H9 (cell line): ENCODE measurements at places on chromosomes 11 and 22. TPM values are rescaled to one million over a fixed set of nuclear protein-coding genes. Genes with fewer than 3 reads are reported as not detected.

CLCF1 gene
- 1.6 and 2.1 TPM in 2 replicates for total RNA-seq

FBXO7 gene
- total RNA-seq = 45.8 and 47.8 TPM in 2 replicates

GNAZ gene
- 5.0 and 5.2 TPM in 2 replicates for total RNA-seq

SLC22A6 gene
- not detected in 2 replicates for total RNA-seq

TRIM6 gene
- total RNA-seq = 14.1 and 17.9 TPM in 2 replicates

OSBP2 gene
- total RNA-seq = 3.4 and 3.6 TPM in 2 replicates

ST14 gene
- total RNA-seq = 22.4 and 22.9 TPM in 2 replicates

SLC43A3 gene
- 21.4 and 21.9 TPM in 2 replicates for total RNA-seq

DNA sequence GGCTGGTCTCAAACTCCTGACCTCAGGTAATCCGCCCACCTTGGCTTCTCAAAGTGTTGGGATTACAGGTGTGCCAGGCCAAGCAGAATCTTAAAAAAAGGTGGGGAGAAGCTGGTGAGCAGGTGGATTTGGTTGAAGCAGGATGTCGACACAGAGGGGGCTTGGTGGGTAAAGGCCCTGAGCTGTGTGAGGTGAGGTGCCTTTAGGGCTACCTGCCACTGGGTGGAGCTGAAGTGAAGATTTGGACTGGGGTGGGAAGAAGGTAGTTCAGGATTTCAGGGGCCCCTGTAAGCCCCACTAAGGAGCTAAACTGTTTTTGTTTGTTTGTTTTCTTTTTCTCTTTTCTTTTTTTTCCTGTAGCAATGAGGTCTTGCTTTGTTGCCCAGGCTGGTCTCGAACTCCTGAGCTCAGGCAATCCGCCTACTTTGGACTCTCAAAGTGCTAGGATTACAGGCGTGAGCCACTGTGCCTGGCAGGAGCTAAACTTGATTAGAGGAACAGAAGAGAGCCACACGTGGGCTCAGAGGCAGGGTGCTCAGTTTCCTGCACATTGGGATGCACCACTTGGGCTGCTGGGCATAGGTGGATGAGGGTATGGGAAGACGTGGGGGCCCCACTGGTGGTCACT, 6.0 kb downstream of the P2RX6 start:
- peak; percentile 74 for DNase-seq

DNA sequence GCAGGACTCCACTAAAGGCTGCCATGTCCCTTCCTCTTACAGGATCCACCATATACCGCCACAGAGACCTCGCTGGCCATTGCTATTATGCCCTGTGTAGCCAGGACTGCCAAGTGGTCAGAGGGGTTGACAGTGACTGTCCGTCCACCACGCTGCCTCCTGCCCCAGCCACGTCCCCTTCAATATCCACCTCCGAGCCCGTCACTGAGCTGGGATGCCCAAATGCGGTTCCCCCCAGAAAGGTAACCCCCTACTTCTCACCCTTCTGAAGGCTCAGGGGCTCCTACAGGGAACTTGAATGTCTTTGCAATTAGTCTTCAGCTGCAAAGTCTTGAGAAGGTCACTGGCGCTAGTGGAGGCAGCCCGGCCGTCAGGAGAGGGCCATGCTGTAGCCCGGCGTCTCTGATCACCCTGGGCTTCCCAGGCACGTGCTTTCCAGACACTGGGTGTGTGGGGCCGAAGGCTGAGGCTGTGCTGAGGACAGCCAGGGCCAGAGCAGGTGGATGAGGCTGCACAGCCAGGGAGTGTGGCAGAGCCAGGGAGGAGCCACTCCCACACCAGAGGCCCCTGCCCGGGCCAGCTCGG, 30.0 kb upstream of the MUC5B start:
- peak; percentile 8 for DNase-seq

- DNase-seq = no peak
Measured at GRCh38 chr11:126518972-126519690, 163.6 kb downstream of the ST3GAL4 start.

GRCh38 chr11:118260353-118260752, 3.7 kb downstream of the MPZL2 start:
- no peak for DNase-seq

DNA sequence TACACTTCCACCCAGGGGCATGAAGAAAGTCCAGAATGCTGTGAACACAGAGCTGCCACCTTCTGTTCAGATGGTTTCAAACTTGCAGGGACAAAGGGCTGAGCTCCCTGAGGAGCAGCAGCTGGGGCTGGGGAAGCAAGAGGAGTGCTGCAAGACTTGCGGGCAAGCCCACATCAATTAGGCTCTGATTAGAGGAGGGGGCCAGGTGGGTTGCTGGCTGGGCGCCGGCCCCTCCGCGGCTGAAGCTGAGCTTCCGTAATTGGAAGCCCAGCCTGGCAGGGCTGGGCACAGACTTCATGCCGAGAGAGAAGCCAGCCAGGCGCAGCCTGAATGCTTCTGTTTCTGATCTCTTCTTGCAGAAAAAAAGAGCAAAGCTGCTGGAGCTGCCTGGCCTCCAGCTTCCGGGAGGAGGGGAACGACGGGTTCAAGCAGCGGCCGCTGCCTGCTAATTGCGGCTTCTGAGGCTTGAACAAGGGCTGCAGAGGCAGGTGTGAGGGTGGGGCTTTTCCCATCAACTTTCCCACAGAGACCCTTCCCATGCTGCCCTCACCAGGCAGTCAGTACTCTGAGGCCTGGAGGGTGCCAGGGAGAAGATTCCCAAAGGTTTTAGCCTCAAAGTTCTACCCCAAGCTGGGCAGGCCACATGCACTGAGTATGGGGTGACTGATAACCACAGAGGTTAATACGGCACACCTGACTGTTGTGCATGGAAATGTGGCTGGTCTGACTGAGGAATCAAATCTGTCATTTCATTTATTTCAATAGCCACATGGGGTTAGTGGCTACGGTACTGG, 91.1 kb upstream of the LMO1 start:
- no peak for DNase-seq

GRCh38 chr11:45341372-45341771, 55.2 kb upstream of the SYT13 start:
- DNase-seq = peak; percentile 63

GRCh38 chr11:106077609-106078455, at the start of gene AASDHPPT:
Gene AASDHPPT, plus strand, starts transcription at chr11:106077662. Its CDS starts 49 bp downstream, at chr11:106077711.
- no peak for DNase-seq

DNA sequence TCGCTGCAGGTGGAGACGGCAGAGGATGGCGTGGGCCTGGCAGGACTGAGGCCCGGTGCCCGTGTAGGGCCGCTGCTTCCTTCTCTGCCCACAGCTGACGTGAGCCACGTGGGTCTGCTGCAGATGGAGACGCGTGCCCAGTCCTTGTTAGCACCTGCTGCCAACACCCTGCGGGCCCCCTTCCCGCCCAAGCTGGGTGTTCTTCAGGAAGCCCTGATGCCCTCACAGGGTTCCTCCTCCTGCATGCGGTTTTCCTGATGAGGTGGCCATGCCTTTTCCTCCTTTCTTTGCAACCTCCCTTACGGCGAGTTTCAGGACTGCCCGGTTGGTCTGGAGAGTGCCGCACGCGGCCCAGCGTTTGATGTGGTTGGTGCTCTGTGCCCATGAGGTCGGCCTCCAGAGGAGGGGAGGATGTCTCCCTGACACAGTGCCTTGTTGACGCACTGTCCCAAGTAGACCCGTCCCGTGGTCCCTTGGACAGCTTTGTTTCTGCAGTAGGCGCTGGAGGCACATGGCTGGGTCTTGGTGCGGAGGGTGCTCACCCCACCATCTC, 44.7 kb downstream of the AP2A2 start:
- no peak for DNase-seq

DNA sequence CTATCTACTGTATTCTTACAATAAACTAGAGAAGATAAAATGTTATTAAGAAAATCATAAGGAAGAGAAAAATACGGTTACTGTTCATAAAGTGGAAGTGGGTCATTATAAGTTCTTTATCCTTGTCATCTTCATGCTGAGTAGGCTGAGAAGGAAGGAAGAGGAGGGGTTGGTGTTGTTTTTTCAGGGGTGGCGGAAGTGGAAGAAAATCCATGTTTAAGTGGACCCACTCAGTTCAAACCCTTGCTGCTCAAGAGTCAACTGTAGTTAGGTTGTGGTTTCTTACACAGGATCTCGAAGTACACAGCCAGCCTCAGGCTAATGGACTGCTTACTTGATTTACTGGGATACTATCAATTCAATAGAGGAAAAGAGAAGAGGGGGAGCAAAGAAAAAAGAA, 63.1 kb downstream of the PIWIL4 start:
- DNase-seq = no peak

DNA sequence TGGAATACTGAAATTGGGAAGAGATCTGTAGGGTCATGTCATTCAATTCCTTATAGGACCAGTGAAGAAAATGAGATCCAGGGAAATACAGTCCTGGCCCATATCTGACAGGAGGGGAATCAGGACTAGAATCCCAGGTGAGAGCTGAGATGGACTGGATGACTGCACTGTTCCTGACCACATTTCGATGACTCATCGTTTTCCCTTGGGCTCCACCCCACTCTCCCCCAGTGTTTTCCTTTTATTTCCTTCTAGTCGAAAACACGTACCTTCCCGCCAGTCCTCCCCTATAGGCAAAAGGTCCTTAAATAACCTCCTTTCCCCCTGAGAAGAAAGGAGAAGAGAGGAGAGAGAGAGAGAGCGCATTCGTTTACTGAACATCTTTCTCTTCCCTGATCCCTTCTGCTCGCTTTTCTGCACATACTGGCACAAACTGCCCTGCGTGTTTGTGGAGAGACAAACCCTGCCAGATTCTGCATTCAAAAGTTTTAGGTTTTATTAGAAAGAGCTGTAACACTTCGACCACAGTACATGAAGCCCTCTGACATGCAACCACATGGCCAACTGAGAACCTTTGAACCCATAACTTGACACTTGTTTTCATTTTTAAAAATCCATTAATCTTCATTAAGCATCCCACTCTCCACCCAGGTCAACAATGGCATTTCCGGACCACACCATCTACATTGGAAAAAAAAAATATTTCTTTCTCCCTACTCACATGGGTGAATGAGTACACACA, 565.7 kb downstream of the METTL15 start:
- no peak for DNase-seq

DNA sequence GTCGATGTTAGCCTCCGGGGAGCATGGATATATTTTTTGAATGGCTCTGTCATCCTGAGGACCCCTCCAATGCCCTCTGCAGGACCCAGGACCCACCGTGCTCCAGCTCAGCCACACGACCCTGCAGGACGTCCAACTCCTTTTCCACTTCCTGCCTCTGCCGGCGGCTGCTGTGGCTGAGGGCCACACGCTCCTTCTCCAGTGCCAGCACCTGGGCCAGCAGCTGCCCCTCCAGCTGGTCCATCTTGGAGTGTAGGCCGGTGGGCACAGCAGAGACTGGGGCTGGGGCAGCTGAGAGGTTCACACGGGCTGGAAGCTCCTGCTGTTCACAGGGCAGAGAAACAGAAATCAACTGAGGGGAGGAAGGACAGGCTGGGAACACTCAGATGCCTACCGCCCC, 15.6 kb downstream of the NPTXR start:
- DNase-seq = no peak

- no peak for DNase-seq
Measured at GRCh38 chr11:23520226-23520960, 660.1 kb upstream of the CCDC179 start.

DNA sequence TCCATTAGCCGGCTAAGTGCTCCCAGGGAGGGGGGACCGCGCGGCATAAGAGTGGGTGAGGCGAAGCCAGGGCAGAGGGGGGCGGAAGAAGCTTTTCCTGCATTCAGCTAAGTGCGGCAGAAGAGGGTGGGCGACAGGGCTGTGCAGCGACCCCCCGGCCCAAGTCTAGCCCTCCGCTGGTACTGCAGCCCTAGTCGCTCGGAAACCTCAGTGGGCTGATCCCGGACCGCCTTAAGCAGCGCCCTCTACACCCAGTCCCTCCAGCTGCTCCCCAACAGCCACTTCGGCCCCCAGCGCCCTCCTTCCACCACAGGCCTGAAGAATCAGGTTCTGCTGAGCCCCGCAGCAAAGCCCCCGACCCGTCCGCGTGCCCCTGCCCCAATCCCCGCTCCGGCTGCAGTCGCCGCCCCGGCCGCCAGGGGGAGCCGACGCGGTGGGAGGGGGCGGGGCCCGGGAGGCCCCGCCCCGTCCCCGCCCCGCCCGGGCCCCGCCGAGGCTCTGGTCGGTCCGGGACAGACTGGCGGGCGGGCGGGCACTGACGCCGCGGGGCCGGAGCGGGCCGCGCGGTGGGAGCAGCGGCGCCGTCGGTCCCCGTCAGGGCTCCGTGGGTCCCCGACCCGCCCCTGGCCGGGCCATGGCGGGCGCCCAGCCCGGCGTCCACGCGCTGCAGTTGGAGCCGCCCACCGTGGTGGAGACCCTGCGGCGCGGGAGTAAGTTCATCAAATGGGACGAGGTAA, at the start of gene PLCB3:
Gene PLCB3, plus strand, starts transcription at position 515 of the 737 bp plus-strand sequence. Its CDS starts 120 bp downstream, at position 635.
- peak; percentile 75 for DNase-seq

GRCh38 chr22:28477556-28477955, 202.1 kb downstream of the TTC28 start:
- DNase-seq = no peak

DNA sequence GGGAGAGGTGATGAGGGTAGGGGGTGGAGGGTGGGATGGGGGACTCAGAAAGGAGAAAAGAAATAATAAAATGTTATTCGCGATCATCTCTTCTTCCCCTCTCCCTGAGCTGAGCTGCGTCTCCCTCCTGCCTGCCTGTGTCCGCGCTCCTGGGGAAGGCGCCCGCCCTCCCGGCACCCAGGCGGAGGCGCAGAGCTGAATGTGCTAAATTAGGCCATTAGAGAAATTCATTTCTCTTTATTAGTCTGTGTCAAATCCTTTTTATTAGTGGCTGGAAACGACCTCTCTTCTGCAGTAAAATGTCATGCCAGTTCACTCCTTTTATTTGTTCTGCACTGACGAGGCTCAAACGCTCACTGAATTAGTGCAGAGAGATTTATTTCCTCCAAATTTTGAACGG, 116.1 kb downstream of the FEZ1 start:
- no peak for DNase-seq

DNA sequence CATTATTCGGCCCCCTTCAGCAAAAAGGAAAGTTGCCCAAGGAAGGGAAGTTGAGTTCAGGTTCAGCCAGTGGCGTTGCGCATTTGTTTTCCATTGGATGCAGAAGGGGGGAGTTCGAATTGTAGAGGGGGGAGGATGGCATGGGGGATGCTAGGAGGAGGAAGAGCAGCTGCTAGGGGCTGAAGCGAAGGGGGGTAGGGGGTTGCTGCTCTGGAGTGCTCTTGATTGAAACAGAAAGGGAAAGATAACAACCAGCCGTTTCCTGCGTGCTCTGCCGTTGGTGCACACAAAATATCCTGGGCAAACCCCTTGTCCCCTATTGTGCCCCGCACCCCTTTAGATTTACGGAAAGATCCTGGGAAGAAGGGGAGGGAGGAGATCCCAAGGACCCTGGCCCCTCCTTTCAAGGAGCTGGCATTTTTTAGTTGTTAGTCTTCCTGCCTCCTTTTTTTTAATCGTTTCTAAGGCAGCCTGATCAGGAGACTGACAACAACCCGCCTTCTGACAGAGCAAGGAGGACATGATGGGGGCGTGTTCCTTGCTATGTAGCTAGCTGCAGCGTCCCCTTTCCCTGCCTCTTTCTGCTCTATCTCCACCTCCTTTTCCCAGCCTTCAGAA, 2.1 kb downstream of the KMT2A start:
- peak; percentile 63 for DNase-seq
